Epithelial cell of esophagus (primary cell): ENCODE measurements at places on chromosomes 2 and 18.

DNA sequence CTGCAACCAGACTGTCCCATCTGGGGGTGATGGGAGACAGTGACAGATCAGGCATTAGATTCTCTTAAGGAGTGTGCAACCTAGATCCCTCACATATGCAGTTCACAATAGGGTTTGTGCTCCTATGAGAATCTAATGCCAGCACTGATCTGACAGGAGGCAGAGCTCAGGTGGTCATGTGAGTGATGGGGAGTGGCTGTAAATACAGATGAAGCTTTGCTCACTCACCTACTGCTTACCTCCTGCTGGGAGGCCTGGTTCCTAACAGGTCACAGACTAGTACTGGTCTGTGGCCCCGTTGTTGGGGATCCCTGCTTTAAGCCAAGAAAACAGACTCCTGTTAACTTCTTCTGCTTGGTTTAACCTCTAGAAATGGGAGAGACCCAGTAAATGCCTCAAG is 3.2 kb downstream of the CYP27A1 start:
- DNase-seq = peak; percentile 27

GRCh38 chr2:109654326-109655050 is 40.3 kb downstream of the SOWAHC start:
- DNase-seq = no peak

- peak; percentile 91 for DNase-seq
Observed at GRCh38 chr2:54570925-54571694, 115.0 kb downstream of the SPTBN1 start.

DNA sequence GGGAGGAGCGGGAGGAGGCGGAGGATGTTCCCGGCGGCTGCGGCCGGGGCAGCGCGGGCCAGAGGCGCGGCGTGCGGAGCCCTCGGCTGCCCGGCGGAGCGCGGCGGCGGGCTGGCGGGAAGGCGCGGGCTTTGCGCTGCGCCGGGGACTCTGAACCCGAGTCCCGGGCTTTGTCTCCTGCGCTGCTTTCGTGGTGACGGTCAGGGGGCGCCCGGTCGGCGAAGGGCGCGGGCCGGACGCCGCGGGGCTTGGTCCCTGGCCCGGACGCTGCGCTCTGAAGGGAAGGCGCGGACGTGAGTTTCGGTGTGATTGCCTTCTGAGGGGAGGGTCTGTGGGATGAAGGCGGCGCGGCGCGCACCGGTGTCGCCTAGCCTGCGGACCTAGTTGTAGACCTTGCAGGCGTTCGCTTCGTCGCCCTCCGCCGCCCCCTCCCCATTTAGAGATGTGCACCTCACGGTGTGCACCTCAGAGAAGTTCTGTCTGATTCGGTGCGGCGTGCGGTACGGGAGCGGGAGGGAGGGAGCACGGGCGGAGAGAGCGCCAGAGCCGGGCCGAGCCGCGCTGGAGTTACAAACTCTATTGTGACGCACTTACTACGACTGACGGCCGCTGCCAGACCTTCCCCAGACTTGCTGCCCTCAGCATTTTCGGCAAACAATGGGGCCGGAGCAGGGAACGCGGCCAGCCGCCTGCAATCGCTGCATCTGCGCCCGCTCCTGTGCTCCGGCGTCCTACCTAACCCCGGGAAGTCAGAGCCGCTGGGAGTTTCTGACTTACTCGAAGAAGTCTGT is 2.1 kb downstream of the BCL2L11 start:
- DNase-seq = peak; percentile 83

- DNase-seq = no peak
Observed at GRCh38 chr2:8922431-8922830, 81.1 kb downstream of the MBOAT2 start.

GRCh38 chr2:206511283-206511682 is 68.0 kb downstream of the ADAM23 start:
- DNase-seq = no peak

- no peak for DNase-seq
Observed at GRCh38 chr18:33062834-33063364, 290.1 kb upstream of the KLHL14 start.

DNA sequence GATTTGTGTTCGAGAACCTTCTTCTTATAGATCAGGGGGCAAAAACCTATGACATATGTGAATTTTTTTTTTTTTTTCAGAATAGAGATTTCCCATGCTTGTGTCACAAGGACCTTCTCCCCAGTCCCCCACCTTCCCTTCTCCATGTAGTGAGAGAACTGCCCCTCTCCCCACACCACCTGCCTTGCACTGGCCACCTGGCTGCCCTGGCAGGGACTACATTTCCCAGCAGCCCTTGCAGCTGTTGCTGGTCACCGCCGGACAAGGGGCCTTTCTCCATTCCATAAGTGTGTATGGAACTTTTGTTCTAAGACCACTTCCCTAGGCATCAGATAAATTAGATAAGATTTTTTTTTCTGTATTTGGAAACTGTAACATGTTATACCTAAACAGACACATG is 22.2 kb downstream of the MBP start:
- no peak for DNase-seq

DNA sequence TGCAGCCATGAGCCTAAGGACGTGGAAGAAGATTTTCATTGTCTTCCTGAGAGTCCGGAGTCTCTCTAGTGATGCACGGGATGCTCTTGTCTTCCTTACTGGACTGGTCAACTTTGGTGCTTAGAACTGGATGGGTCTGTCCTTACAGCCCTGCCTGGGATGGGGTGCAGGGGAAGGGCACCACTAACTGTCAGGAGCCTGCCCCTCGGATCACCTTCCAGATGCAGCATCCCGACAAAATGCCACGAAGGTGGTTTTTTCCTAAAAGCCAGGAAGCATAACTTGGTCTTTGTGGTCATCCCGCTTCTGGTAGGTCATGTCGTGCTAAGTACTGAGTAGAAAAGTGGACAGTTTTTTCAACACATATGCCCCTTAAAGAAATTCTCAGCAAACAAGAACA is 207.4 kb upstream of the TWIST2 start:
- DNase-seq = no peak

GRCh38 chr2:220455351-220455990 is 828.0 kb downstream of the SLC4A3 start:
- DNase-seq = peak; percentile 7

DNA sequence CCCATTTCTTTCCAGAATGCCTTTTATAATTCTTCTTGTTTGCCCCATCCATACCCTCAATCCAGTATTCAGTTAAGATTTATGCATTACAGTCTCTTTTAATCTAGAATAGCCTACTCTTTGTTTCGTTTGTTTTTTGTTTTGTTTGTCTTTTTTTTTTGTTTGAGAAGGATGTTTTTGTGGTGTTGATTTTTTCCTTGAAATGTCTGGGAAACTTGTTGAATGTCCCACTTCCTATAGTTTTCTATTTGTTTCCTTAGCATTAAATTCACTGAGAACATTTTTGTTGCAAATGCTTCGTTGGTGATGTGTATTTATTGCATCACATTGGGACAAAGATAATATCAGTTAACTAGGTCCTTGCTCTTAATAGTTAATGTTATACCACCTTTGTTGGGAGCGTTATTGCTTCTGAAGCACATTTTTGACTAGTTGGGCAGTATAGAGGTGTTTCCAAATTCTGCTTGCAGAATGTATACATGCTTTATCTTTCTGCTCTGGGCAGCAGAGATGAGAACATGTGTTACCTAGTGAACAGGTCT is 28.9 kb downstream of the ZNF638 start:
- DNase-seq = no peak

DNA sequence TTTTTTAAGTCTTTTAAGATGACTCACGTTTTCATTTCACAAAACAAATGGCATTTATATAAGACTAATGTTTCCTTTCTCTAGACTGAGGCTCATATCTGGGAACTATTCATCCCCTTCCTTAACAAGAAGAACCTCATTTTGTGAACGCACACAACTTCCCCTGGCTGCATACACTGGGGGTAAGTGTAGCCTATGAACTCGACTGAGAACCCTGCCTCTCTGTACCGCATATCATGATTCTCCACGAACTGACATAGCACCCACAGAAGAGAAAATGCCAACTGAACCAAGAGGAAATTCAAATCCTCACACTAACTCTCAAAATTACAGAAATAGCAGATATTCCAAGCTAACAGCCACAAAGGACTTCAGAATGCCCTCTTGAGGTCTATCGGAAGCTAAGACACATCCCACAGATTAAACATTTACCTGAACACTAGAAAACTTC is 236.7 kb downstream of the TCF4 start:
- DNase-seq = no peak

DNA sequence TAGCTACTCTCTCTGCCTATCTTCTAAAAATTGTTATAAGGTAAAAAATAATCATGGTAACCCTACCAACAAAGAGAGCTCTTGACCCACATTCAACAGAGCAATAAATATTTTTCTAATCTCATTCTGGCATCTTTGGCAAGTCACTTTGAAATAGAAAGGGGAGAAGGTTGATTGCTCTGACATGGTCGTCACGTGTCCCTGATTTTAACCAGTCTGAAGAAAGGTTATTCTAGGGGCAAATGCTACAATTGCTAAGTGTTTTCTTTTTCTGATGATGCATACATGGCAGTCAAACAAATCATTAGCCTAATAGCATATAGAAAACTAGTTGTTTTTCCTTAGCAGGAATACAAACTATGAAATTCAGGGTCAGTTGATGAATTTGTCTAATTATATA is 153.3 kb upstream of the MAP3K20 start:
- no peak for DNase-seq

DNA sequence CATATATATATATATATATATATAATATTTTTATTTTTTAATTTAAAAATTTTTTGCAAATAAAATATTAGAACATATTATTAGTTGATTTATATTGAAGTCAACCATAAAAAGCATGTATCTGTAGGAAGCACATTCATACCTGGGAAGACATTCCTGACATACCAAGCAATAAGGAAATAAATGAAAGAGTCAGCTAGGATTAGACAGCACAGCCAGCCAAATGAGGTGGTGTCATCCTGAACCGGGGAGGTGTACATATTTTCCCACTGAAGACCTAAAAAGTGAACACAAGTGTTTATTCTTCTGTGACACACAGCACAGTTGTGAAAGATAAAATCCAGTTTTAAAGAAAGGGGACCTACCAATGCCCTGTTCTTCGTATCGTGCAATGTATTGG is 149.2 kb downstream of the ABCA12 start:
- peak; percentile 72 for DNase-seq

GRCh38 chr2:105592288-105592687 is 152.4 kb upstream of the NCK2 start:
- DNase-seq = no peak

GRCh38 chr2:69054431-69054830 is 41.5 kb downstream of the ANTXR1 start:
- DNase-seq = no peak

DNA sequence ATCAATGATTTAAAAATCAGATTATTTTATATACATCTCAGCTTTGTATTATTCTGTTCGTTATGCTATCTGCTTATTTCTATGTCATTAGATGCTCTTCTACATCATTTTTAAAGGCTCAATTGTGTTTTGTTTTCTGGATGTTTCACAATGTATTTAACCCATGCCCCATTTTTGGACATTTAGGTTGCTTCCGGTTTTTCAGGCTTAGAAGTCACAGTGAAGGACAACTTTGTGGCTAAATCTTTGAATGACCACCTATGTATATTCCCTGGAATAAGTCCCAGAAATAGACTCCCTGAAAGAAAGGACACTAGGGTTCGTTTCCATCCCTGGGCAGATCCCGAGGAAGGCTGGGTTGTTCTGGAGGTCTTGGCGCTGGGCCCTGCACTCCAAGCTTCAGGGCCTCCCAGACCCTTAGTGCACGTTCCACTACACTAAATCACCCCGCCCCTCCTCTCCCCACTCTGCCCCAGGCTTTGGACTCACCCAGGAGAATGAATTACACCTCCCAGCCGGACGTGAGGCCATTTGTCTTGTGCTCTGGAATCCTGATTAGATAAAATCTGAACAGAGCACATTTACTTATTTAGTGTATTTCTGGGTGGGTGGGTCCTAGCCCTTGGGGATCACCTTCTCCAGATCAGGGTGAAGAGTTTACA is 188.2 kb downstream of the ZFP36L2 start:
- DNase-seq = no peak

GRCh38 chr2:140442319-140442718 is 1662.1 kb upstream of the NXPH2 start:
- DNase-seq = no peak

DNA sequence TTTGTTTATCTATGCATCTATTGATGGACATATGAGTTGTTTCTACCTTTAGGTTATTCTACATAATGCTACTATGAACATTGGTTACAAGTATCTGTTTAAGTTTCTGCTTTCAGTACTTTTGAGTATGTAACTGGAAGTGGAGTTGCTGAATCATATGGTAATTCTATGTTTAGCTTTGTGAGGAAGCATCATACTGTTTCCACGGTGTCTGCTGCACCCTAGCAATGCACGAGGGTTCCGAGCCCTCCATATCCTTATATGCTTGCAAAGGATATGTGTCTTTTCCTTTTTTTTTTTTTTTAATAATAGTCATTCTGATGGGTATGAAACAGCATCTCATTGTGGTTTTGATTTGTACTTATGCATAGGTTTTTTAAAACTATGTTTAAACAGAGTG is 83.7 kb downstream of the FMNL2 start:
- DNase-seq = no peak

DNA sequence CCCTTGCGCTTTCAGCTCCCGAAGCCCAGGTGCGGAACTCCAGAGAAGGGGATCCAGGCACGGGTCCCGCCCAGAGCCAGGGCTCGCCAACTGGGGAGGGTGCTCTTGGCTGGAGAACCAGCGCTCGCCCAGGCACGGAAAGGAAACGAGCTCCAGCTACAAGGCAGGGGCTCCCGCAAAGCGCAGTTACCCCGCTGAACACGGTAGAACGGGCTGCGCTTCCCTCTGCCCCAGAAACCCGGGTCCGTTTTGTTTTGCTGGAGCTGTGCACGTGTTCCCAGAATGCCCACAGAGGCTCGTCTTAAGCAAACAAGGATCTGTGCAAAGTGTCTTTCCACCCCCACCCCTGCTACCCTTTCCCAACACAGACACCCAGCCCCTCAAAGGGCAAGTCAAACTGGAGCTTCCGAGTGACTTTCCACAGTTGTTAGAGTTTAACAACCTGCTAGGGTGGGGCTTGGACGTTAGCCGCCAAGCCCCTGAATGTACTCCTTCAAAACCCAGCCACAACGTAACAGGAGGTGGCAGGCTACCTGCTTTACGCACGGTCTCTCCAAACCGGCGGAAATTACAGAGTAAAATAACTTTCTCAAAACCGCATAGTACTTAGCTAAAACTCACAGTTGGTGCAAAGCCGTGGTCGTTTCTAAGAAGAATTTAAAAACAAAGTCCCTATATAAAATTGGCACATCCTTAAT is 775 bp downstream of the RNF125 start:
- peak; percentile 52 for DNase-seq

GRCh38 chr2:236915186-236915585 is 170.5 kb upstream of the COPS8 start:
- no peak for DNase-seq

GRCh38 chr2:72965770-72966450 is 48.6 kb downstream of the EMX1 start:
- no peak for DNase-seq

DNA sequence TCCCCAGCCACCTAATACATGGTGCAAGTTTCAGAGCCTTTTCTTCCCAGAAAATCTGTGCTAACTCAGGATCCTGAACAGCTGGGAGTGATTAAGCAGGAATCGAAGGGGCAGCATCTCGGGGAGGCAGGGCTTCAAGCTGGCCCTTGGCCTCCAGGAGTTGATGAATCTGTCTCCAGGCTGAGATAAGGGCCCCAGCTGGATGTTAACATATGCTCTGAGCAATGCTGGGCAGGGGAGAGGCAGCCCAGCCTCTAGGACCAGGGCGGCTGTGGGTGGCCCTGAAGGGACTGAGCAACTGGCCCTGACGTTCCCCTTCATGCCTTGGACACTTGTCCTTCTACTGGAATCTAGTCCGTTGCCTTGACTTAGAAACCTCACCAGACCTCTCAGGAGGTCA is 84.1 kb upstream of the EPC2 start:
- no peak for DNase-seq

- DNase-seq = no peak
Observed at GRCh38 chr2:241857572-241858121, 1.0 kb downstream of the PDCD1 start.
